ENCODE measurements at places on chromosomes 2 and 18.

GRCh38 chr2:235217846-235218245, 266.0 kb downstream of the SH3BP4 start:
- DNase-seq: no peak

DNA sequence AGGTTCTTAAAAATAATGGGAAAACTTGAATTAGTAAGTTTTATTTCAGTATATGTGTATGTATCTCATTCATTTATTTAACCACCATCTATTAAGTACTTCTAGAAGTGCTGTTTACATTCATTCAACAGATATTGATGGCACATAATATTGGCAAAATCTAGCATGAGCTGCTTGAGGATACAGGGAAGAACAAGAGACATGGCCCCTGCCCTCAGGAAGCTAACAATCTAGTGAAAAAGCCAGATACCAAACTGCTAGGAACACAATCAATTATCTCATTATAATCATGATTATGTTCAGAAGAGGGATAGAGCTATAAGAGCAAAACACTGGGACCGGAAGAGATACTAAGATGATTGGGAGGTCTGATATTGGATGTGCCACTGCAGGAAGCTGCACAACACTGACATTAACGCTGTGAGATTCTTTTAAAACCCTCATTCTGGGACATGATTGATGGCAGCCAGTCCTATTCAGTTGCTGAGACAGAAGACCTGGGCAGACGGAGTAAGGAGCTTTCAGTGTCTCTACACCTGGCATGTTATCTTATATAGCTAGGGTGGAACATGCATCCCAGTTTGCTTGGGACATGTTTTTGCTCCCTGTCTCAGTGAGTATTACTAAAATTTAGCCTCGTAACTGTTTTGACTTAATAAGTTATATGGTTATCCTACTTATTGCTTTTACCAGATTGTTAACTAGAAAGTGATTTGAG, 314.1 kb downstream of the STK39 start:
- no peak for DNase-seq

- no peak for DNase-seq
Observed at GRCh38 chr2:5695654-5696403, 3.6 kb downstream of the SOX11 start.

GRCh38 chr2:172472446-172473033, 45.2 kb downstream of the ITGA6 start:
- no peak for DNase-seq

GRCh38 chr2:221563270-221563985, 8.7 kb downstream of the EPHA4 start:
- DNase-seq: no peak

GRCh38 chr2:181348107-181348837, 108.9 kb upstream of the ITGA4 start:
- DNase-seq: no peak

DNA sequence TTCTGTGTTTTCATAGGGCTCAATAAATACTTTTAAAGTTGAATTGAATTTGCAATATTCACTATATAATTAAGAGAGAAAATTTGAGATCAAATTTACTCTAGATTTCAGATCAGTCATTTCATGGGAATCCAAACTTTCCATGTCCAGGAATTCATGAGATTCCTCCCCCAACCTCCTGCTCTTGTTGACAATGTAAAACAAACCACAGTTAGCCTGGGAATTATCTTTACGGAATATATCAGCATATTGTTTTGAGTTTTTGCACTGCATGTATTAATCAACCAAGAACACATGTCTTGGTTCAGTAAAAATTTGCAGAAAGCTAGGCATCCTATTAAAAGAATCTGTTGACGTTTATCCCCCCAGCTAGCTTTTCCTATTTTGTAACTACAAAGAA, 42.3 kb downstream of the CYP1B1 start:
- DNase-seq: no peak

DNA sequence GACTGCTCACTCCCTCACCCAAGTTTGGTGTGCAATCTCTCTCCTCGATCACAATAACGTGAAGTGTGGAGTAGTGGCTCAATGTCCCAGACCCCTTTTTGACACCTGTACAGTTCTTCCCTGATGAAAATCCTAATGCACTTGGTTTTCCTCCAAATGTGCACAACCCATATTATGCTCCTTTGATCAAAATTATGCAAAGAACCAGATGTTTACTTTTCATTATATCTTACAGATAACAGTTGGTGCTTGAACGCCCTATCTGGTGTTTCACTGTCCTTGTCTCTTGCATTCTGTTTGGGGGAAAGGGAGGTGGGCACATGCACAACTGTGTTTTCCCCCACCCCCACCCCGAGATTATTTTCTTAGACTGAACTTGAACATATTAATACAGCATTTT, 85.0 kb upstream of the CREB1 start:
- no peak for DNase-seq

DNA sequence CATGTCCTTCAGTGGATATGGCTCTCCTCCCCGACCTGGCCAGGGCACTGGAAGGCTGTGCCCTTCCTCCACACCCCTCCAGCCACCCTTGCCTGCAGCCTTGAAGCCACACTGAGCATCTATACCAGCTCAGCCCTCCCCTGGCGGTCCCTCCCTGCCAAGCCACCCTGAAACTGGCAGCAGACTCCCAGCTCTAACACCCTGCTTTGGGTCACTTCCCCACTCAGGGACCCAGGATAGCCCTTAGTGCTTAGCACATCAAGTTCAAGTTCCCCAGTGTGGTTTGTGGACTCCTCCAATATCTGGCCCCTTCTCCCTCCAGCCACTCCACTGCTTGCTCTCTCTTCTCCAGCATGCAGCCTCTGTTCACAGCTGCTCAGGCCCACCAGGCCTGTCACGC, 89.4 kb downstream of the TNS1 start:
- no peak for DNase-seq

DNA sequence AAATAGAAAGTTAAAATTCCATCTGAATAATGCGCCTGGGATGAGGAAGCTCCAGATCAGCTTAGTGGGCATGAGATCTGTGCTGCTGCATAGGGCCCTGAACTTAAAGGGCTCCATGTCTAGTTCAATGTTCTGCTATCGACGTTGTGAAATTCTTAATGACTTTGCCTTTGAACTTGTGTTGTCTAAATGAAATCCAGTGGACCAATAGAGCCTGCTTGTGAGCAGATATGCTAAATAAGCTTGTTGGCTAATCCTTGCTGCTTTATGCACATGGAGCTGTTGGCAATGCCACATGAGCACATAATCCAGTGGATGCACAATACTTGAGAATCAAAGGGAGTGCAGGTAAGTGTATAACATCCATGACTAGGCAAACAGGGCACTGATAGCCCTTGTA, 228.6 kb downstream of the TNS1 start:
- no peak for DNase-seq

DNA sequence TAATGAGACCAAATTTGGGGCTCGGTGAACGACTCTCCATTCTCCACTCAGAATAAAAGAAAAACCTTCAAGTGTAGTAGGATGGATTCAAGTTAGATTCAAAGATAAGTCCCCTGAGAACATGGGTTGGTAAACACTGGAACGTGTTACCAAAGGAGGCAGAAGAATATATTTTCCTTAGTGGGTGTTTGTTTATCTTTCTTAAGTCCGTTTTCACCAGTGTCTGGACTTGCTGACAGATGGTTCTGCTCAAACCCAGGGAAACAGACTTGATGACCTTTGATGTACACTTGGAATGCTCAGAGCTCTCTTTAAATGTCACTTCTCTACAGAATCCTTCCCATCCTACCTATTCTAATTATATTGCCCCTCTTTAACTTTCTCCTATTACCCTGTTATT, 310.3 kb upstream of the ZNF521 start:
- DNase-seq: no peak

DNA sequence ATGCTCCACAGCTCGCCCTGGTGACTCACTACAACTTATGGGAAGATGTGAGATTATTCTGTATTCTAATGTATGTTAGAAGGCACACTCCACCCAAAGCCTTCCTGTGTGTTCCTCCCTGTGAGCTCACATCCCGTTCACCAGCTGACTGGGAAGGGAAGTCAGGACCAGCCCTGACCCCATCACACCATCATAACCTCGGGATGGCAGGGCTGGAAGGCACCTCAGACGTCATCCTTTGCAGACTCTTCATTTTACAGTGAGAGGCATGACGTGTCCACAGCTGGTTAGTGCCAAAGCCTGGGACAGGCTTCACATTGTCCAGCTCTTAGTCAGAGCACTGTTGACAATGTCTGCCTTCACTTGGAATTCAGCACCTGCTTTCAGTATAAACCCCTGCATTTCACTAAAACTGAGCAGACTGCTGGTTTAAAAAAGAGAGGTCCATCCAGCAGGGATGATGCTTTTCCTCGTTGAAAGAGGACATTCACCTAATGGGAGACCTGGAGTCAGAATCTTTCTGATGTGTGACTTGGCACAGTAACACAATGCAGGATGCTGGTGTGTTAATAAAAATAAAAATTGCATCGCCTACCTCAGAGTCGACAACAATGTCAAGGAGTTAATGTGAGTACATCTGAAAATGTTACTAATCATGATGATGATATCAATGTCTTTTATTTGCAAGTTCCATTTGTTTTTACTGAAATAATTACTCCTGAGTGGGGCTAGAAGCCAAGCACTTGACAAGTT, 418.0 kb upstream of the TNP1 start:
- no peak for DNase-seq

DNA sequence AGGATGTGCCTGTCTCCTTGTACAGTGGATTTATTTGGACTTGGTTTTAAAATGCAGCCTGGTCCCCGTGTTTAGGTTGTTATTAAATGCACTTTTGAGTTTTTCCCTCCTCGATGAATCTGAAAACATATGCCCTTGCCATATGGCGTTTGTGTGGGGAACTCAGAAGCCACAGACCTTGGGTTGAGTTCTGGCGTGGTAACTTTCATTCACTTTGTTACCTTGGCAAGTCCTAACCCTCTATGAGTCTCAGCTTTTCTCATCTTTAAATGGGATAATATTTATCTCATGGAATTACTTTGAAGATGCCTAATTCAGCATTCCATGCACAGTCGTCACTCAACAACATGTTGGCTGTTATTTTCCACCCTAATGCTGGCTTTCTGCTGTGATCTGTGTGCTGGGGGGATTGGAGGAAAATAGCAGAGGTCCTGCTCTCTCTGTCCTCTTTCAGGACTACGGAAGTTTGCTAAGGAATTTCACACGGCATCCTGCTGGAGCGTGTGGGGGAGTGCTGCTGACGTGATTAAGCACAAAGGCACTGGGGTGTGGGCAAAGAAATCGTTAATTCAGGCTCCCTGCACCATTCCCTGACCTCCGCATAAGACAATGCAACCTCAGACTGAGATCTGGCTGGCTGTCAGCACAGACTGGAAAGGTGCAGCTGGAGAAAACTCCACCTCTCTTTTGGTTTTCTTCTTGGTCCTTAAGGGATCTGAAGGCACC, 61.7 kb downstream of the LDLRAD4 start:
- no peak for DNase-seq

DNA sequence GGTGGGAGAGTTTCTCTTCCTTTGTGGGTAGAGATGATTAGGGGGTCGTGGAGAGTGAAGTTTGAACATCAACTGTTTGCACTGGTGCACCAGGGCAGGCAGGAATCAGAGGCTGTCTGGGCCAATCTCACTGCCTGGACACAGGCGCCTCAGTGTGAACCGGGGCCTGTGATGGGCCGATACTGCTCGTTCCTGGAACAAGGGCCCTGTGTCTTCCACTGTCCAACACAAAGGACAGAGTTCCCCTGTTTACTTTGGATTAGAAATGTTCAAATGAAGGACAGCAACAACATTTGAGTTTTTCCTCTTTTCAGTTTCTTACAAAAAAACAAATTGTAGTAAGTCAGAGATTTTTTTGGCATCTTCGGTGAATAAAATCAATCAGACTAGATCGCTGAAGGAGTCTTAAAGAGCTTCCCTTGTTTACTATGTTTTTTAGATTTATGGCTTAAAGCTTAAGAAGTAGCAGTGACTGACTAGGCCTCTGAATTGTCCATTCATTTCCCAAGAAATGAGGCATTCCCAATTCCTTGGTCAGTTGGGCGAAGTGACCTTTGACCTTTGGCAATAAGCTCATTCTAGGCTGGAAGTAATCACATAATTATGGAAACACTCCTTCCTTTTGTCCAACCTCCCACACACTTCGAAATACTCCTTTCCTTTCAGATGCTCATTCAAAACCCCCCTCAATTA, 11.6 kb upstream of the TGFA start:
- DNase-seq: no peak

- no peak for DNase-seq
Observed at GRCh38 chr2:191319186-191319585, 74.0 kb downstream of the MYO1B start.

DNA sequence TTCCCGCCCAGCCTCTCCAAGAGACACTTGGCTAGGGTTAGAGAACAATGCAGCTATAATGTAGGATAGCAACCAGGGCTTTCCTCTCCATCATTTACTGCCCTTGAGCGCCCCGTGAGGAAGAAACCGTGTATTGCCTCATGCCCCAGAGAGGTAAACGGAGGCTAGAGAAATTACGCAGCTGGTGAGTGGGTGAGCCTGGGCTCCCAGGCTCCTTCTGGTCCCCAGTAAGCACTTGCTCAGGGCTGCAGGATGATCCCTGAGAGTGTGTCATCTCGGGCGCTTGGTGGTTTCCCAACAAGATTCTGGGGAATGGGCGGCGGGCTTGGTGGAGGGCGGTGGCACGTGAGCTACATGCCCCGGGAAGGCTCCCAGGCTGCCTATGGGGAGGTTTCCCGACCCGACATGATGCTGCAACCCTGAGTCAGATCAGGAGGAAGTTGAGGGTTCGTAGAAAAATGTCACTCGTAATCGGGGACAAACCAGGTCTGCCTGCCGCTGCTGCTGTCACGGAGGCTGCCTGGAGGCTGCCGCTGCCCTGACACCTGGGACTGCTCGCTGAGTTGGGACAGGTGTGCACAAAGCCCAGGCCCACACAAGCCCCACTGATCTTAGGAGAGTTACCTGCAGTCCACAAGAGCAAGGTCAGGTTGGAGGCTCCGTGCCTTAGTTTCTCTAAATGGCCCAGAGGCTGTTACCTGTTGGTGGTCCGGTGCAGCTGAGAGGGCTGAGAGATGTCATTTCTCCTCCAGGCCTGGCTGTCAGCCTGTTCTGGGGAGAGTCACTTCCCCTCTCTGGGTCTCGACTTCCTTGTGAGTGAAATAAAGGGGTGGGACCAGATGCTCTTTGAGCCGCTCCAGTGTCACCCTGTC, at the start of gene GPR55:
GPR55 (minus strand) TSS at position 773 of the 872 bp plus-strand sequence. CDS start 14,280 bp downstream, outside the sequence.
- DNase-seq: peak; percentile 73
